ENCODE measurements at places on chromosomes 7 and 10. TPM values are rescaled to one million over a fixed set of nuclear protein-coding genes. Genes with fewer than 3 reads are reported as not detected.

DNA sequence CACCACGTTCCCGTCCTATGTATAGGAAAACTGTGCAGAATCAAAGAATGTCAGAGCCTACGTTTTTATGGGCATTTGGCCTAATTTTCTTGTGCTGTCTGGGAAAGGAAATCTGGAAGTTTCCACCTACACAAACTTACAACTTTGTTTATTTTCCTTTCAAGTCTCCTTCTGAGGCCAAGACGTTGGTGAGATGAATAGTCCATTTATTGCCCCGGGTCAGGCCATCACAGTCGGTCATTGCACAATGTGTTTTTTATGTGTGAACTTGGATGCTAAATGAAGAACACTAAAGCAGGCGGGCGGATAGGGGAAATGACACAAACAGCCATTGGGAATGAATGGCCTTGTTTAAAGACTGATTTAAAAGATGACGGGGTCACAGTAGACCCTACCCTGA lies 38.6 kb downstream of the TRIL start:
- no peak for DNase-seq

DNA sequence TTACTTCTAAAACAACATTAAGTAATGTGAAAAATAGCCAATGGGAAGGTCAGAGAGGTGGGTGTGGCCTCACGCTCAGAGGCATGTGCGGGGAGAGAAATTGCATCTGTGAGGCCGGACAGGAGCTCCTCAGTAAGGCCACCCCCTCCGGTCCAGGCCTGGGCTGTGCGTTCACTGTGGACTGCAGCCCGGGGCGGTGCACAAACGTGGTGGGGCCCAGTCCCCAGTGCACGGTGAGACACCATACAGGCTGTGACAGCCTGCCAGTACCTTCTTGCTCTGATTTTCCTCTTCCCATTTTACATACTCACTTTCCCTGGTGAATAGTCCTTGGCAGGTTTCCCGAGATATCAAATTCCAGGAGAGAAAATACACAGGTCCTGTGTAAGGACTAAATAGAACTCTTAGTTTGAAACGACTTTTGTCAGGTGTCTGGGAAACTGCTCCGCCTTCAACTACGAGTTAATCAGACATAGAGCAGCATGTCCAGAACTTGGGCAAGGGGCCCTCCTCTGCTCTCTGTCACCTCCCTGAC lies 174.1 kb upstream of the MKI67 start:
- DNase-seq = no peak

- peak; percentile 69 for DNase-seq
Observed at GRCh38 chr7:116616555-116617059, 55.4 kb upstream of the MET start.

DNA sequence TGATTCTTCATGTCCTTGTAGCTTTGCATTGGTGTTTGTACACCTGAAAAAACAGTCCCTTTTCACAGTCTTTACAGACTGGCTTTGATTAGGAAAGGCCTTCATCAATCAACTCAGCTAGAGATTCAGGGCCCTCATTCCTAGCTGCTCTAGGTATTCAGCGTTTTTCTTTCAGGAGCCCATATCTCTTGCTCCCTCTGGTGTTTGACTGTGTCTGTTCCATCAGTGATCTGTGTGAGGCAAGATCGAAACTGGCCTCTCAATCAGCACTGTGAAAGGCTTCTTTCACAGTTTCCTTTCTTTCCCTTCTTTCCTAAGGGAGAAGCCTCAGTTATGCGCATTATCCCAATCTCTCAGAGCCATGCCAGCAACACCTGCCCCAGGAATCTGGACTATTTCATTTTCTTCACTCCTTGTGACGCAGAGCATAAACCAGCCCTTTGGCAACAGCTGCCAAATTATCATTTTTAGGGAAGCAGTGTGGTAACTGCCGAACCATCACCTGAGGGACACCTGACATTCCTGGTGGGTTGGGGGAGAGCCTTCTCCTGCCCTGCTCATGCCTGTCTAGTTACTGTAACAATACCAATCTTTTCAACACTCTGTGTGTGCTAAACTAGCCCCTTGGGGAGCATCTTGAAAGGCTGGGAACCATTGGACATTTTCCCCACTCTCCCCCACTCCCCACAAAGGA lies 75.7 kb upstream of the CCDC71L start:
- peak; percentile 75 for DNase-seq

DNA sequence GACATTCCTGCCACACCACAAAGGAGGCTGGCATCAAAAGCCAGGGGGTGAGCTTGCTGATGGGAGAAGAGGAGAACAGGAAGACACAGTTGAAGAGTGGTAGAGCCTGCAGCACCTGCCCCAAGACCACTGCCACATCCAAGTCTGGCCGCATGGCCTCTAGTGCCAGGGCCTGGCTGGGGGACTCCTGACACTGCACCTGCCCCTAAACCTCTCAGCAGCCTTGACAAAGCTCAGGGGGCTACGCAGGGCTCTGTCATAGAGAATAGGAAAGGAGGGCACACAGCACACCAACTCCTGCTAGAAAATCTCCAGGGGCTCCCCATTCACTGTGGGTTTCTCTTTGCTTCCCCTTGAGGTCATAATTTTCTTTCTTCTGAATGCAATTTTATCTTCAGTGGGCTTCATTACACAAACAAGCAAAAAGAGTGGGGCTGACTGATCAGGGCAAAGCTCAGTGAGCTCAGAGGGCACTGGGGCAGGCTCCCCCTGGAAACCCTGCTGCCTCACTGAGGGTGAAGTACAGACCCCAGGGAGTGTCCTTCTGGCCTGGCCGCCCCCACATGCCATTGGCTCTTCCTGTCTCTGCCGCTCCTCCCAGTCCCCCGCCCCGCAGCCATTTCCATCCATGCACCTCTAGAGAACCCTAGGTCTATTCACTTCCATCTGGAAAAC lies 37.2 kb downstream of the VOPP1 start:
- no peak for DNase-seq

GRCh38 chr7:106568002-106568679 lies 92.8 kb downstream of the CCDC71L start:
- no peak for DNase-seq

DNA sequence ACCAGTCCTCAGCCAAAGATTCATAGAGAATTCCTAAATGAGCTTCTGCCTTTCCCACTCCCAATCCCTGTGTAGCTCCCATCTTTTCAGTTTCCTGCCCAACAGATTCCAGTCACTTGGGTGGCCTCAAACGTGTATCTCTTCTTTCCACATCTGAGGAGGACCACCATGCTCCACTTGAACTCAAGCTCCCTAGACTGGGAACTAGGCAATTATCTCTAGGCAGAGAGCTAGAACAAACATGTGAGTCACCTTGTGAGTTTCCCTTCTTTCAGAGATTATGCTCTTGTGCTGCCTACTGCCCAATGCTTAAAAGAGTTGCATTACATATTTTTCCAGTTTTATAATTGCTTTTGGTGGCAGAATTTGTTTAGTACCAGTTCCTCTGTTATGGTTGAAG lies 178.0 kb downstream of the MDFIC start:
- peak; percentile 90 for DNase-seq

- peak; percentile 79 for DNase-seq
Observed at GRCh38 chr10:103765168-103765567, 90.2 kb downstream of the SH3PXD2A start.

- DNase-seq = no peak
Observed at GRCh38 chr10:14549496-14549895, 218.8 kb upstream of the FRMD4A start.

GRCh38 chr7:31033674-31034300 lies 18.3 kb upstream of the ADCYAP1R1 start:
- DNase-seq = no peak

DNA sequence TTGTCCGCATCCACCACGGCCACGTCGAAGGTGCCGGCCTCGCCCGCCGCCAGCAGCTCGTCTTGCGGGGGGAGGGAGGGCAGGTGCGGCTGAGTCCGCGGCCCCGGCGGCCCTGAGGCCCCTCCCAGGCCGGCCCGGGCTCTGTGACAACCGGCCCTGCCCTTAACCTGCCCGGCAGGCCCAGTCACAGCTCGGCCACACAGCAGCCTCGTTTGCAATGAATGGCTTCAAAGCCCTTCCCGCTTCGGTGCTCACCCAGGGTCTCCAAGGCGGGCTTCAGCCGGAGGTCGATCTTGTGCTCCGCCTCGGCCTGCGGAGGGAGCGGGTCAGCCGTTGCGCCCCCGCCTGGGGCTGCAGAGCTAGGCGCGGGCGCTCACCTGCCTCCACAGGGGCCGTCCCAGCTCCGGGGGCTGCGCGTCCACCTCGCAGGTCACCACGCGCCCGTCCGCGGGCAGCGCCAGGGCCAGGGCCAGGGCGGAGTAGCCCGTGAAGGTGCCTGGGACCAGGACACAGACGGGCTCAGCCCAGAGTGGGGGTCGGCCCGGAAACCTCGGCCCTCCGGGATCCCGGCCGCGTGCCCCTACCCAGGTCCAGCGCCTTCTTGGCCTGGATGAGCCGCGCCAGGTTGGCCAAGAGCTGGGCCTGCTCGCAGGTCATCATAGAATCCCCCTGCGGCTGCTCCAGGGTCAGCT lies 928 bp downstream of the COMTD1 start:
- DNase-seq = no peak

DNA sequence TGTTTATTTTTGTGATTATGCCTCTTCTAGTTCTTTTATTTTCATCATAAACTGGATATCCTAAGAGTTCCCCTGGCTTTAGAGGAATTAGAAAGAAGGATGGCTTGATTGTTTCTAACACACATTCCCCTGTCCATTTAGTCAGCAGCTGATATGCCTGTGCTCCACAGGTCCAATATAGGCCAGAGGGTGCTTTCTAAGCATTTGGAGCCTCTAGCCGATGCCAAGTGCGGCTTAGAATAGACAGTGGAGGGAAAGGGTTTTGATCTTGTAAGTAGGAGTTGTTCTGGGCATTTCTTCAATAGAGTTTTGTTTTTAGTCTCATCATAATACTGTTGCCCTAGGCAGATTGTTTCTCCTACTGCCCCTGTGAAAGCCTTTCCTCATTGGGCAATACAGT lies 6.6 kb downstream of the CYP3A43 start:
- no peak for DNase-seq

DNA sequence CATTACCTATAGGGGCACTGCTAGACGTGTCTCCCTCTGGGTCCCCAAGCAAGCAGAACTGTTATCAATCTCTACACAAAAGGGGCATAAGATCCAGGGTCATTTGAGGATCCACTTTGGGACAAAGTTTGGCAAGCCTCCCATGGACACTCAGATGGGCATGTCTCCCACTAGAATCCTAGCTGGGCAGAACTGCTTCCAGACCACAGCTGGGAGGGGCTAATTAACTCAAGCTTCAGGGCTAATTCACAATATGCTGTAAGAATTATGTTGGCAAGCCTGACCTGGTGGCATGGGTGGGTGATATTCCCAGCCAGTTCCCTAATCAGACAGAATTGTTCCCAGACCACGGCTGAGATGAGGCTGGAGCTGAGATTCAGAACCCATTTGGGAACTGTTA lies 738.4 kb upstream of the FZD8 start:
- no peak for DNase-seq

GRCh38 chr7:34189031-34189430 lies 283.7 kb downstream of the BMPER start:
- DNase-seq = no peak

GRCh38 chr7:122487131-122487530 lies 182.6 kb upstream of the FEZF1 start:
- DNase-seq = peak; percentile 65

- no peak for DNase-seq
Observed at GRCh38 chr10:62699148-62699547, 105.4 kb upstream of the ADO start.

DNA sequence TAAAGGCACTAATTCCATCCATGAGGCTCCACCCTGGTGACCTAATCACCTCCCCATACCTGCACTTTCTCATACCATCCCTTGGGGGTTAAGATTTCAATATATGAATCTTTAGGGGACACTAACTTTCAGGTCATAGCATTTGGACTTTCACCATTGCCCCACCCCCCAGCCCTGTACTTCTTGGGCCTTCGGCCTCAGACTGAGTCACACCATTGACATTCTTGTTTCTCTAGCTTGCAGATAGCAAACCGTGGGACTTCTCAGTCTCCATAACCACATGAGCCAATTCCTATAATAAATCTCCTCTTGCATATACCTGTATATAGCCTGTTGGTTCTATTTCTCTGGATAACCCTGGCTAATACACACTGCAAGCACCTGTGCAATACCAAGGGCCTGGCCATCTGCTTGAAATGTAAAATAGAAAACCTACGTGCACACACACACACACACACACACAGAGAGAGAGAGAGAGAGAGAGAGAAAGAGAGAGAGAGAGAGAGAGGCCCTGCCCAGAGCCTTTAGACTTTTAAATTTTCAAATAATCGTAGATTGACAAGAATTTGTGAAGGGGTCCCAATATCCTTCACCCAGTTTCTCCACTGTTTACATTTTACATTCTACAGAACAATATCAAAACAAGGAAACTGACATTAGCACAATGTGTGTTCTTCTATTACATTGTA lies 25.3 kb downstream of the ANXA8 start:
- DNase-seq = peak; percentile 65

DNA sequence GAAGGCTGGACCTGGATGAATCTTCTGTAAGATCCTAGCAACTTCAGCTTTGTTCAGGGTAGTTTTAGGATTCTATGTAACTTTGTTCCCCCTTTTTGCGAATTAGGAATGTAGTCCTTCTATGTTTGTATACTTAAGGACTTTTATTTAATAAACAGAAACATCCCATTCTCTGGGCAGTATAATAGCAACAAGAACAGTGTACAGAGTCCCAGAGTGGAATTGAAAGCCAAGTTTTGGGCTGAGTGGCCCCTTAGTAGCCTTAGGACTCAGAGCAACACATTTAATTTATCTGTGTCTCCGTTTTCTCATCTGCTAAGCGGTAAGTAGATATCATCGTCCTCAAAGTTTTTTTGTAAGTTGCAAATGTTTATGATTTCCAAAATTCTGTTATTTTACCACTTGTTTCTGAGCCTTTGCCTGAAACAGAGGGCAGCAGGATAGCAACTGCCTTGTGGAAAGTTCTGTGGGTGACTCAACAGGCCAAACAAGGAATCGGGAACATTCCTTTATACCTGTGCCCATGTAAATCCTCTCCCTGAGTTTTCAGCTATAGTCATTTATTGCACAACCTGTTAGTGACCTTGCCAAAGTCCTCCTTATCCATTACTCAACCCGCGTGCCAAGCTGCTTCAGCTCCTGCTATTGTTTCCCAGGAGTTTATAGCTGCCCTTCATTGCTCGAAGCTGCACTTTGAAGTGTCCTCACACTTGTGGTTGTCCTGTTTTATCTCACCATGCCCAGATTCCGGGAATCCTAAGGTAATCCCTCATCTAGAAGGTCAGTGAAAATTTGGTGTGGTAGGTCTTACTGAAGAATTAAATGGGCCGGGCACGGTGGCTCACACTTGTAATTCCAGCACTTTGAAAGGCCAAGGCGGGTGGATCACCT lies 199.1 kb upstream of the AHR start:
- DNase-seq = peak; percentile 29

NPFFR1 gene
- total RNA-seq = not detected

SPDYE1 gene
- total RNA-seq = not detected

TMEM139 gene
- not detected for total RNA-seq

WDR86 gene
- 0.48 TPM for total RNA-seq

TDRD1 gene
- 0.06 TPM for total RNA-seq

SNX8 gene
- total RNA-seq = 20.6 TPM

ASB10 gene
- not detected for total RNA-seq

NXPH1 gene
- total RNA-seq = not detected

FAM13C gene
- total RNA-seq = 0.46 TPM

MAT1A gene
- total RNA-seq = not detected

All from Daoy (cell line).